Fibroblast of lung (primary cell): ENCODE measurements at places on chromosomes 2 and 18.
A peak's percentile ranks its signal among the peaks of the same experiment; 100 is the strongest.

DNA sequence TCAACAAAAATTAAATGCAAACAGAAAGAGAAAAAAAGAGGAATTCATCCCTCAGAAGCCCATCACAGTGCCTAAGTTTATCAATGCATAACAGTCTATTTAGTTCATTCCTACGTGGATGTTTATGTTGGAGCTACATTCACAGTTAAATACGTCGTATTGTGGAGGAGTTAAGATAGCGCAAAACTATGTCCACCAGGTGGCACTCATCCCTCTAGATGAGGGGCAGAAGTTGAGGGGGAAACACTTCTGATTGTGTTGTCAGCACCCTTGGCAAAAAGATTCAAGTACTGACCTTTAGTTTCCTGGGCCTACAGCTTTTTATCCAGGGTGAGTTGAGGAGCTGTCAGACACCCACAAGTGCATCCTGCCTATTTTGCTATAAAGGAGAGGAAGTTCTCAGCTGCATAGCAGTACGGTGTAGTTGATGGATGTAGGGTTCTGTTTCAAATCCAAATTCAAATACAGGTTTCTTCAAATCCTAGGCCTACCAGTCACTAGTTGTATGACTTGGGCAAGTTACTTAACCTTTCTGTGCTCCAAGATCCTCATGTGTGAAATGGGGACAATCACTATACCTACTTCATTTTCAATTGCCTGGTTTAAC is 26.8 kb upstream of the MYO1B start:
- peak; percentile 81 for DNase-seq

- no peak for DNase-seq
Observed at GRCh38 chr18:36469461-36469860, 171.9 kb downstream of the FHOD3 start.

GRCh38 chr2:186917866-186918265 is 68.9 kb upstream of the ZSWIM2 start:
- DNase-seq = peak; percentile 10

DNA sequence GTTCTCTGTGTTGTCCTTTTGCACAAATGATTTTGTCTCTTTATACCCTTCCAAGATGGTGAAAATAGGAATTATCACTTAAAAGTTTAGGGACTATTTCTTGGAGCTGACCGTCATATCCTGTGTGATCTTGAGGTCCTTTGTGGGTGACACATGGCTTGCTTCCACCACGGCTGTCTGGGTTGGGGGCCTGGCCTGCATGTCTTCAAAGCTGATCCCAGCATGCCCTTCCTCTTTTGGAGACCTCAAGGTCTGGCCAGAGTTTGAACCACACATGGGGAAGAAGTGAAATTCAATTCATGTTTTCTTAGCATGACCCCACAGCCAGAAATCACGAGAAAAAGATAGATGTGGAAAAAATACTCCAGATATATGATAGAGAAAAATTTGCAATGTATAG is 14.0 kb downstream of the SFTPB start:
- DNase-seq = no peak

DNA sequence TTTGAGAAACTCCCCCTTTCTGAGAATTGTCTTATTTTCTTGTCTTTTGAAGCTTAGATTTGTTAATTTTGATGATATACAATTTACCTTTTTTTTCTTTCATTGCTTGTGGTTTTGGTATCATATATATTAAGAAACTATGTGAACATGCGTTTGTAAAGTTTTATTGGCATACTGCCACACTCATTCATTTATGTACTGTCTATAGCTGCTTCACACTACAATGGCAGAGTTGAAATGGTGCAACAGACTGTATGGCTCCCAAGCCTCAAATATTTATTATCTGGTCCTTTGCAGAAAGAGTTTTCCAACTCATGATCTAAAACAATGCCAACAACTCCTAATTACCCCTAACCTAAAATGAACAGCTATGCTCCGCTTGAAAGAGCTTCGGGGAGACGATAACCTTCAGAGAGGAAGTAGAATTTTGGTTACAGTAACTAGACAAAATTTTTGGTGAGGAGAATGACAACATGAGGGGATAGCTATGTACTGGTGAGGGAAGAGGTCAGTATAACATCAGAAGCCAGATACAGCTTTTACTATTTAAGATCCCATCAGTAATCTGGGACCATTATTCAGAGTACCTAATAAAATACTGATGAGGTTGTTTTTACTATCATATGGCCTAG is 16.1 kb downstream of the PPP3R1 start:
- DNase-seq = no peak

GRCh38 chr2:62152000-62152399 is 43.9 kb upstream of the B3GNT2 start:
- peak; percentile 79 for DNase-seq

DNA sequence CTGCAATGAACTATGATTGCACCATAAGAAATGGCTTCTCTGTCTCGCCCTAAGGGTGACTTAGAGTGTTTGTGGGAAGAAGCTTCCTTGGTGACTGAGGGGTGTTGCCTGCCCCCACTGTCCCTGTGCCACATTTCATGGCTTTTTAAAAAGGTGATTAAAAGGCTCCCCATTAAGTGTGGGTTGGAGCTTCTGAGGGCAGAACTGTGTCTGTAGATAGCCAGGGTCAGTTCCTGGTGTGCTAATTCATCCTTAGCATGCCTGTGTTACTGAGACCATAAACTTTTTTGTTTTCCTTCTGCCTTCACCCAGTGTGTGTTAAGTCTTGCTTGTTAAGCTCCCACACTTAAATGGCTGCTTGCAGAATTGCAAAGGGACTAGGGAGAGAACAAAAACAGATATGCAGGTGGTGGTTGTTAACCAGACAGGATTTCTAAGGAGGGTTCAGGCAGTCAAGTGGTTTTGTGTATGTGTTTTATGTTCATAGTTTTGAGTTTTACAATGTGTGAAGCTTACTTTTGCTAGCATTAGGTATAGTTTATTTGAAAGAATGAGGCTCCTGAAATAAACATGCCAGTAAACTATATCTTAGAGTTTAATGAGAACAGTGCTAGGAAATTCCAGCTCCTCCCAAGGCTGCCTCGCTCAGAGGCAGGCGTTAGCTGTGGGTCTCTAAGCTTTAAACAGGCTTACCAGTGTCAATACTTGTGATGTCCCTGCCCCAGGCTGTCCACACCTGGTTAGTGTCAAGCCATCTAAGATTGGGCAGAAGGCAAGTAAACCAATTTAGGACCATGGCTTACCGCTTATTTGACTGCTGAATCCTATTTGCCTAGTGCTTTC is 14.5 kb downstream of the CERS6 start:
- DNase-seq = no peak

DNA sequence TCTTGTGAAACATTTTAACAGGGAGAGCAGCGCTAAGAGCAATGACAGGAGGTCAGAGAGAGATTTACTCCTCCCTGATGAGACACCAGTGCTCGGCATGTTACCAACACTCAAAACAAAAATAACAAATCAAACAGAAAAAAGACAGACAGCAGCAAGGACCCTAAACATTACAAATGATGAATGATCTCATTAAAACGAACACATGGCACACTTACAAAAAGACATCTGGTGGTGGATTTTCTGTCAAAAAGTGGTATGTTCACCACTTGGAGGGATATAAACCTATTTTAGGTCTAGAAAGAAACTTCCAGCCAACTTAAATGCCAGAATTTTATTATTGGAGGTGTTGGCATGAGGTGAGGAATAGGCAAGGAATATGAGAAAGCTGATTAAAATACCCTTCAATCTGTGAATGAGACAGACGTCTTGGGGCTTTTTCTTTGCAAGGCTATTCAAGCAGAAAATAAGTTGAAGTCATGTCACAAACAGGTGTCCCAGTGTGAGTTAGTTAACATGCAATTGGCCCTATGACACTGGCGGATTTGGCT is 112.8 kb downstream of the PRELID3A start:
- peak; percentile 27 for DNase-seq

DNA sequence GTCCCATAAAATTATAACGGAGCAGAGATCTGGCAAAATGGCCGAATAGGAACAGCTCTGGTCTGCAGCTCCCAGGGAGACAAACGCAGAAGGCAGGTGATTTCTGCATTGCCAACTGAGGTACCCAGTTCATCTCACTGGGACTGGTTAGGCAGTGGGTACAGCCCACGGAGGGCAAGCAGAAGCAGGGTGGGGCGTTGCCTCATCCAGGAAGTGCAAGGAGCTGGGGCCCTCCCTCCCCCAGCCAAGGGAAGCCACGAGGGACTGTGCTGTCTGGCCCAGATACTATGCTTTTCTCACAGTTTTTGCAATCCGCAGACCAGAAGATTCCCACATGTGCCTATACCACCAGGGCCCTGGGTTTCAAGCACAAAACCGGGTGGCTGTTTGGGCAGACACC is 22.8 kb downstream of the ICA1L start:
- DNase-seq = no peak

DNA sequence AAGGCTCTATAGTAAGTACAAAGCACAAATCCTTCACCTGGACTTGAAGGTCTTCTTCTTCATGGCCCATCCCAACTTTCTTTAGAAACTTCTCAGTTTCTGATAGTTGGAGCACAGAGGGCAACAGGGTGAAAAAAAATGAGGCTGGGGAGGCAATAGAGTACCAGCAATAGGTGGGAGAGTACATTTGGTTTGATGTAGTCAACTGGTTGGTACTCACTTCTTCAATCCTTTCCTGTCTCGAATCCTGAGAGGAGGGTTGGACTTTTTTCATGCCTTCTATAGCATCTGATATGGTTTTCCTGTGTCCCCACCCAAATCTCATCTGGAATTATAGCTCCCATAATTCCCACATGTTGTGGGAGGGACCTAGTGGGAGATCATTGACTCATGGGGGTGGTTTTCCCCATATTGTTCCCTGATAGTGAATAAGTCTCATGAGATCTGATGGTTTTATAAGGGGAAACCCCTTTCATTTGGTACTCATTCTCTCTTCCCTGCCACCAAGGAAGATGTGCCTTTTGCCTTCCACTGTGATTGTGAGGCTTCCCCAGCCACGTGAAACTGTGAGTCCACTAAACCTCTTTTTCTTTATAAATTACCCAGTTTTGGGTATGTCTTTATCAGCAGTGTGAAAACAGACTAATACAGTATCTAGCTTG is 75.9 kb upstream of the LCLAT1 start:
- no peak for DNase-seq

- no peak for DNase-seq
Observed at GRCh38 chr2:174675615-174676014, 78.0 kb upstream of the WIPF1 start.

- DNase-seq = no peak
Observed at GRCh38 chr2:70523996-70524965, 29.3 kb downstream of the TGFA start.

- DNase-seq = no peak
Observed at GRCh38 chr2:225600865-225601264, 201.4 kb downstream of the NYAP2 start.

- DNase-seq = peak; percentile 58
Observed at GRCh38 chr2:185689906-185690539, 48.6 kb upstream of the FSIP2 start.

GRCh38 chr2:241649927-241650326 is 12.4 kb downstream of the ATG4B start:
- no peak for DNase-seq

DNA sequence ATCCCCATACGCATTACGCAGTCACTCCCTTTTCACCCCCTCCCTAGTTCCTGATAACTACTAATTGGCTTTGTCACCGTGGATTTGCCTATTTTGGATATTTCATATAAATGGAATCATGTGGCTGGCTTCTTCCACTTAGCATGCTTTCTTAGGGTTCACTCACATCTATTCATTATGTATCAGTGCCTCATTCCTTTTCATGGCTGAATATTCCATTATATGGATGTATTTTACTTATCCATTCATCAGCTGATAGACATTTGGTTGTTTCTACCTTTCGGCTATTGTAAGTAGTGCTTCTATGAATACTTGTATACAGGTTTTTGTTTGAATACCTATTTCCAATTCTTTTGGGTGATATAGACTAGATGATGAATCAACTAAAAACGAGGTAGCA is 4.9 kb downstream of the ATP5MC3 start:
- DNase-seq = no peak

DNA sequence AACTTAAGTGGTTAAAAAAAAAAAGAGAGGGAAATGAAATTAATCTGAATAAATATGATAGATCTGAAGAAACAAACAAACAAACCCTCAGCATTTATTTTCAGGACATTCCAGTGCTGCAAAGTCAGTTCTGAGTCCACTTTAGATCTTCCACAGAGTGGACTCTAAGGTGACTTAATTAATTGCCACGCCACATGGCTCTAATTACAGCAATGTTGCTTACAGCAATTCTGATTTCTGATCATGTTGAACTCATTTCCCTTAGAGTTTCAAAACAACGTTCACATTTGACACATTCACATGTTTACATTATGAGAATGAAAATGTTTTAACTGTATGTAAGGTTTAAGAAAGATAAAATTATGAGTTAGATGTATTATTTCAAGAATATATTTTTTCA is 38.6 kb upstream of the RASGRP3 start:
- peak; percentile 37 for DNase-seq

GRCh38 chr18:23536204-23536603 is 32.9 kb downstream of the RMC1 start:
- no peak for DNase-seq

DNA sequence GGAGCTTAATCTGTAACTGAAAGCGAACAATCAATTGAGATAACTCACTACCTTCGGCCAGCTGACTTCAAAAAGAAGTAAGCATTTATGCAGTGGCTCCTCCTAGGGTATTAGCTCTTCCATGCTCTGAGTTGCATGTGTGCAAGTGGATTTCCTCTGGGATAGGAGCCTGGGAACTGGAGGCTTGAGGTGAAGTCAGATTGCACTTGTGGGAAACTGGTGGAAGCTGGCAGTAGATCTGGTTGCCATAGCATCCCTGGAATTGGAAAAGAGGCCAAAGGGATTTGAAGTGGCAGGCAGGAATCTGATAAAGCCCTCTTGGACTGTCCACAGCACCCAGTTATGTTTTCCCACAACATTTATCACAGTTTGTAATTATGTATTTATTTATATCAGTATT is 50.6 kb upstream of the FMNL2 start:
- DNase-seq = peak; percentile 34

DNA sequence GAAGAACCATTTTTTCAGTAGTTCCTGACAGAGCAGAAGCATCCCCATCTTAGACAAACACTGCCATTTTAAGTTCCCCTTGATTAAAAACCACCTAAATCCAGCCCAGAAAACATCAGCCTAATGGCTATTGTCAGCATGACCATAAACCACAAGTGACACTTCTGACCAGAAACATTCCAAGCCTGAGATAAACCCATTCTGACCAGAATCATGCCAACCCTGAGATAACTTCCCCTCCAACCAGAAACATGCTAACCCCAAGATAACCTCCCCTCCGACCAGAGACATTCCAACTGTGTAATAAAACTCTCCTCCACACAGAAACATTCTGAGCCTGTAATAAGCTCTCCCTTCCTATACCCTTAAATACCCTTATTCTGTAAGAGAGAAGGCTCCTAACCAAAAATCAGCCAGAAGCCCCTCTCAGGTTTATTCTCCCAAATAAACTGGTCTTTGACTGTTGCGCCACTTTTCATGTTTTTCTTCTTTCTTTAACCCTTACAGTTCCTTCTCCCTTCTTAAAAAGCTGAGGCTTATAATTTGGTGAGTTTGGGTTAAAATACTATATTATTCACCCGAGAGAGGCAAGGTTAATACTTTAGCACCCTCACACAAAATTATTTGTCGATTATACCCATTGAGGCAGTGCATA is 149.7 kb downstream of the HNMT start:
- peak; percentile 84 for DNase-seq
